Myocyte (in vitro differentiated cells): ENCODE measurements at places on chromosomes 5 and 9.

- DNase-seq, result no peak
Observed at GRCh38 chr5:135116160-135116561, 82.1 kb upstream of the PITX1 start.

GRCh38 chr5:37396352-37396751 lies 17.2 kb downstream of the WDR70 start:
- no peak for DNase-seq

DNA sequence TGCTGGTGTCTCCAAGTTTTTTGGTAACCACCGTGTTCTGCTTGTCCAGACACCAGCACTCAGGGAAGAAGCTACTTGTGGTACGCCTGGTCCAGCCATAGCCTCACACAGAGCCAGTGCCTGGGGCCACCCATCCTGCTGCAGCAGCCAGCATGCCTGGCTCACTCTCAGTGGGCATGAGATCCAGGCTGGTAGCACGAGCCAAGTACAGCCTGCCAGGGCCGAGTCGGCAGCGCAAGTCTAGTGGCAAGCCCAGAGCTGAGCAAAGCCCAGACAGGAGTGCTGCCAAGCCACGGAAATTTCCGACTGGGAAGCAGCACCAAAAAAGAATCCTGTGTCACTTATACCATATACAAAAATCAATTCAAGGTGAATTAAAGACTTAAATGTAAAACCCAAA lies 36.3 kb upstream of the FBXL17 start:
- DNase-seq, result peak; percentile 33

DNA sequence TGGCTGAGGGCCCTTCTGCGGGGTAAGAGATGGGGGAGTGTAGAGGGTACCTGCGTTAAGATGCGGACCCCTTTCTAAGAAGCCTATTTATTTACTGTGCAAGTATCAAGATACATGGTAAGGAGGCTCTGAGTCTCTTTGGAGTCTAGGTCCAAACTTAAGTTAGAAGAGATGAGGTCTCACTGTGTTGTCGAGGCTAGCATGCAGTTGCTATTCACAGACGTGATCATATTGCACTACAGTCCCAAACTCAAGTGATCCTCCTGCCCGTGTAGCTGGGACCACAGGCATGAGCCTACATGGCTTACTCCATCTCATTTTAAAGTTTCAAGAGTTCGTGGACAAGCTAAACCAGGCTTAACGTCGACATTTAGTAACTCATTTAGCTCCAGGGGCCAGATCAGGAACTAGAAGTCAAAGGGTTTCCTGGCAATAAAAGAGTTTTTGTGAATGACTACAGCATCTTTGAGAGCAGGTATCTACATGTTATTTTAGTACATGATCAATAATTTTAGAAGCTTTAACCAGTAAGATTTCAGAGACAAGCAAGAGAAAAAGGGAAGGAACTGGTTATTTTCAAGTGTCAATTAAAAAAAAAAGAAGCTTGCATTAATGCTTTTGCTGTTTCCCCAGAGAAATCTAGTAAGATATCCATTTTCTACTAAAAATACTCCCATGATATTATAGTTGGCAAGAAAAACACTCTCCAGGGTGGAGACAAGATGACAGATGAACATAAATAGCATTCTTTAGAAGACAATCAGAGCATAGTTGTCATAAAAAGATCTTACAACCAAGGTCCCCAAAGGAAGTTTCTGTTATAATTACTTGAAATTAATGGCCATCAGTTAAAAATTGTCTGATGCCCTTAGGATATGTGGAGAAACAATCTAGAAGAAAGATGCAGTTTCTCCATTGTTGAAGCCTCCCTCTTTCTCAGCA lies 141.3 kb downstream of the SCAMP1 start:
- peak; percentile 47 for DNase-seq

- DNase-seq, result no peak
Observed at GRCh38 chr5:90718387-90718786, 159.8 kb downstream of the ADGRV1 start.

GRCh38 chr5:73540192-73540591 lies 25.2 kb downstream of the ANKRA2 start:
- DNase-seq, result peak; percentile 56

GRCh38 chr5:169089343-169089742 lies 211.6 kb downstream of the SLIT3 start:
- DNase-seq, result no peak

DNA sequence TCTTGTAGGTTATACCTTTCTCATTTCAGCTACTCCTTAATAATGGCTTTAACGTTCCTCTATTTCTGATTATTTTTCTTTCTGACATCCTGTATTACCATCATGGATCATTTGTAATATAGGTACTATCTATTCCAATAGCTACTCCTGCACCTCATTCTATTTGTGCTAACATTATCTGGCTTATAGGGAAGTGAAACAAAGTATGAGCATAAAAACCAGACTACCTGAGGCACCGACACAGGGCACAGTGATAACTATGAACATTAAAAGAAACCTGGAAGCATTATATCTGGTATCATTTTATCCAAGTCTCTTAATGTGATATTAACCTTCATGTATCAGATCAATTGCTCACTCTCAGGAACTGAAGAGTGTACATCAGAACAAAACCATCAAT lies 407.3 kb downstream of the DMRT2 start:
- no peak for DNase-seq

DNA sequence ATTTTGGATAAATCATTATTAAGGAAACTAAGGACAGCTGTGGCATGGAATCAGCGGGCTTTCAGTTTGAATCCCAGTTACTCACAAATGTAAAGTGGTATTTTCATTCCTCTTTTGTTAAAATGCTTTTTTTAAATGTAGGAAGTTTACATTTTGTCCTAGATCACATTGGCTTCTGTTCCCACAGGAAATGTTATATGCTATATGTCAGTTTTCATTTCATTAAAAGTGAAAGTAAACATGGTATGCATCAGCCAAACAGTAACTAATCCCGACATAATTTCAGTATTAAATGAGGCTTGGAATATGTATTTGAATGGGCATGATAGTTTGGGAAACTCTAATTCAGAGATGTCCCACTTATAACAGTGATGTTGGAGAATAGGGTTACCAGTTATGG lies 18.6 kb upstream of the SMIM15 start:
- DNase-seq, result no peak

DNA sequence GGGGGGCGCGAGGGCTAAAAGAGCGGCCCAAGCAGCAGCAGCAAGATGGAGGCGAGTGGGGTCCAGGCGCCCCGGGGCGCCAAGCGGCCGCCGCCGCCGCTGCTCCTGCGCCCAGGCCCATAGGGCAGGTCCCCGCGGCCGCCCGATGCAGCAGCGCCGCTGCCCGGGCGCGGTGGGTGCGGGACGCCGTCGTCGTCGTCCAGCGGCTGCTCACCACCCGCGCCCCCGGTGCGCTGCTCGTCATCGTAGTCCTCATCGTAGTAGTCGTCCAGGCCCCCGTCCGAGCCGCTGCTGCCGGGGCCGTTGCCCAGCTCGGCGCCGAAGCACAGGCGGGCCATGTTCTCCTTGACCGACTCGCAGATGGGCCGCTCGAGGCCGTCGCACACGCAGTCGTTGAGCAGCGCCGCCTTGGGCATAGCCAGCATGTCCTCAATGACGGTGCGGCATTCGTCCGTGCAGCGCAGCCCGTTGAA lies 1.5 kb downstream of the GAS1 start:
- peak; percentile 67 for DNase-seq

DNA sequence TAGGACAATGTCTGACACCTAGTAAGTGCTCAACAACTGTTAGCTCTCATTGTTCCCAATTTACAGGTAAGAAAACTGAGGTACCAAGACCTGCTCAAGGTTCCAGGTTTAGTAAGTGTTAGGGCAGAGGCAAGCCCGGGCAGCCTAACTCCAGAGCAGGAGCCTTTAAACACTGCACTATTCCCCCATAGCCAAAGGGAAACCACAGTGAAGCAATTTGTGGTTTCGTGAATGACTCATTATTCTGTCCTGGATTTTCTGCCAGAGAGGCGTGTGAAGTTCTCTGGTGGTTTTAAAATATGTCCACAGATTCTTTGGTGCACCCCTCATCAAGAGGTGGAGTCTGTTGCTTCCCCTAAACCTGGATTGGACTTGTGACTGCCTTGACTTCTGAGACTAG lies 1.0 kb upstream of the MCC start:
- DNase-seq, result peak; percentile 99

GRCh38 chr5:118593003-118593328 lies 395.4 kb downstream of the DTWD2 start:
- DNase-seq, result no peak

DNA sequence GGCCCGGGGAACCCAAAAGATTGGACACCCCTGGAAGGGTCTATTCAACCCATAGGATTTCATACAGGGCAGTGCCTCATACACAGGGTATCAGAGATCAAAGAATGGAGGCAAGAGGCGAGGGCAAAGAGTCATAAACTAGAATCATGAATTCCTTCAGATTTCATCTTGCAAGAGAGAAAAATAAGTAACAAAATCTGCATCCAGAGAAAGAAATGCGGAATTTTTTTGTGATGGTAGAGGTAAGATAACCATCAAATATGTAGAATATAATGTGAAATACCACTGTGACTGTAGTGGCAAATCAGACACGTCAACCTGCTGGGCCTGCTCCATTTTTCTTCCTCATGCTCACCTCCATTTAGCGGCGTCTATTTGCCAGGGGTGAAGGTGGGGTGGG lies 143.6 kb downstream of the SNX18 start:
- DNase-seq, result no peak

DNA sequence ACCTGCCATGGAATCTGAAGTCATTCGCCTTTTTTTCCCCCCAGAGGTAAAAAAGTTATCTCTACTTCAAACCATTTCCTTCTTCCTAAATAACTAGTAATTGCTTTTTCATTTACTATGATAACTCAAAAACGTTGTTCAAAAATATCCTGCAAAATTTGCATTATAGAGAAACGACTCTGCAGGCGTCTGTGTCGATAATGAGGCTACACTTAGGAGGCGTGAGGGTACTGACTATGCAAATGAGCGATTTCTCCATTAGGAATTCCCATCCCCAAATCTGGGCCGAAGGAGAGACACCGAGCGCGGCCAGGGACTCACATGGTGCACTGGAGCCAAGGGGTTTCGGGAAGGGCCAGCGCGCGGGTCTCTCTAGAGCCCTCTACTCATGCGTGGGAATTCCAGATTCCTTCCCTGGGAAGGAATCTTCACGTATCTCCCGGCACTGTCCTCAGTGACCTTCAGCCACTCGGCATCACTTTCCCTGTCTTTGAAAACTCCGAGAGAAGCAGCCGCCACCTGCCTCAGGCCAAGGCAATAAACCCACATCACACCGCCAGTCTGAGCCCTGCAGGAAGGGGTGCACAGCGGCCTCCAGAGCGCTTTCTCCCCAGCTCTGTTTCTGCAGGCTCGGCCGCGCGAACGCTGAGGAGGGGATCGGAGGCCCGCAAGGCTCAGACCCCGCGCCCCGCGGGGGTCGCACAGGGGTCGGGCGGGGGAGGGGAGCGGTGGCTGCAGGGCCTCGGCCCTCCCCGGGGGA lies 718 bp upstream of the DENND4C start:
- peak; percentile 71 for DNase-seq

- no peak for DNase-seq
Observed at GRCh38 chr9:121844098-121844497, 192.7 kb downstream of the DAB2IP start.

- no peak for DNase-seq
Observed at GRCh38 chr5:60811105-60811504, 33.0 kb downstream of the ELOVL7 start.

- peak; percentile 73 for DNase-seq
Observed at GRCh38 chr9:76717613-76718012, 46.6 kb upstream of the PCA3 start.

DNA sequence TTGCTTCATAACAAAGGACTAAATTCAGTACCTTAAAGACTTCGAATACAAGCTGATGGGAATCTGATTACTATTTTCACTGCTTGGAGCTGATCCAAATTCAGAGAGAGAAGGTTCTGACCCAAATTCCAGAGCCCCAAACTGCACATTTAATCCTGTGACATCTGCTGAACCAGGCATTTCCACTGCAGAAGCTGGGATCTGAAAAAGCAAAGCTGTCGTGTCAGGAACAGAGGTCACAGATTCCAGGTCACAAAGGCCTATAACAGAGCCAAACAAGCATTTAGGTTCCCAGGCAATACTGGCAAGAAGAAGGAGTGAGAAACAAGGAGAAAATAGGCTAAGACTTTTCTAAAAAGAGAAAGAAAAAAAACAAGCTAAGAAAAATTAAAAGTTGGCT lies 105.3 kb downstream of the UBAP2 start:
- peak; percentile 18 for DNase-seq

DNA sequence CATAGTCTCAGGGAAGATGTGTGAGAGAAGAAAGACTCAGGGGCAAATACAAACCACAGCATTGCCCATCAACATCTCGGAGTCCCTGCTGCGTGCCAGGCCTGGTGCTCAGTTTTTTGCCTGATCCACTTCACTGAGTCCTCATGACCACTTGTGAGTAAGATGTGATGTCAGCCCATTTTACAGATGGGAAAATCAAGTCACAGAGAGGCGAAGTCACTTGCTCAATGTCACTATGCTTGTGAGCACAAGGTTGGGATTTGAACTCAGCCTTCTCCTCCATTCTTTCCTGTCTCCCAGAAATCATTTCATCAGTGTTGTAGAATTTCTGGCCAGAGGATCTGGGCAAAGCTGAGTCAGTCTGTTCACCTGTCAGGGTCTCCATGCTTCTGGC lies 34.6 kb upstream of the PSD2 start:
- no peak for DNase-seq

GRCh38 chr5:126363658-126364057 lies 59.6 kb upstream of the GRAMD2B start:
- DNase-seq, result no peak

GRCh38 chr9:16342246-16343020 lies 528.0 kb downstream of the BNC2 start:
- no peak for DNase-seq

DNA sequence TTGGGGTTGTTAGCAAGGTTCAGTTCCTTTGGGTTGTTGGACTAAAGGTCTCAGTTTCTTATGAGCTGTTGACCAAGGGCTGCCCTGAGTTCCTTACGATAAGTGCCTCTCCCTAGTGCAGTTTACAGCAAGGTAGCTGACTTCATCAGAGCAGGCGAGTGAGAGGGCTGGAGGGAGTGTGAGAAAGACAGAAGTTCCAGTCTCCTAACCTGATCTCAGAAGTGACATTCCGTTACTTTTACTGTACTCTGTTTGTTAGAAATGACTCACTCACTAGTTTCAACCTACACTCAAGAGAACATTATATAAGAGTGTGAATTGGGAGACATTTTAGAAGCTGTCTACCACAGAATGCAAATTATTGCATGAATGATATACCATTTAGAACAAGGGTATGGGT lies 21.2 kb upstream of the IL31RA start:
- DNase-seq, result no peak

DNA sequence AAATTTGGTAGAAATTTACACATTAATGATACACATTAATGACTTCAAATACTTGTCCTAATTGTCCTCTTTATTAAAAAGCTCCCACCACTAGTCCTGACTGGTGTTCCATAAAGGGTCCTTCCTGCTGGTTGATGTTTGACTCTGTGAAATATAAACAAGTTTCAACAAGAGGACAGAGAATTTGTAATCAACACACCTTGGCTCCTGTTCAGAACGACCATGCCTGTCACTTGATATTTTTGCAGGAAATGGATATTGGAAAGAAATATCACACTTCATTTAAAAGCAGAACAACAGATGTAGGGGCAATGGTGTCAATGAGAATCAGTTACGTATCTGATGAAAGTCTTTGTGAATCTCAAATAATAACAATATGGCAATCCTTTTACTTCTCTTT lies 211.7 kb downstream of the ENC1 start:
- DNase-seq, result no peak

- DNase-seq, result no peak
Observed at GRCh38 chr9:136849960-136850865, 1.0 kb downstream of the PHPT1 start.
